Fibroblast of lung (primary cell): ENCODE measurements at places on chromosomes 4 and X. TPM values are rescaled to one million over a fixed set of nuclear protein-coding genes. Genes with fewer than 3 reads are reported as not detected.

The OTC gene
- not detected in 2 replicates for total RNA-seq

The GPR50 gene
- total RNA-seq, result not detected in 2 replicates

The CLDN34 gene
- total RNA-seq, result not detected in 2 replicates

The CSN1S1 gene
- total RNA-seq, result not detected in 2 replicates

The PASD1 gene
- total RNA-seq, result not detected in 2 replicates

The SLC4A4 gene
- total RNA-seq, result 9.8 and 12.2 TPM in 2 replicates

The DCX gene
- total RNA-seq, result not detected in 2 replicates

The TMEM47 gene
- 62.4 and 128 TPM in 2 replicates for total RNA-seq

The GPRASP1 gene
- total RNA-seq, result 4.9 and 5.8 TPM in 2 replicates

The MAGEC1 gene
- not detected in 2 replicates for total RNA-seq

The GNRHR gene
- not detected in 2 replicates for total RNA-seq

The DUX4 gene
- total RNA-seq, result not detected in 2 replicates

The NXF2B gene
- total RNA-seq, result not detected in 2 replicates

The USP17L10 gene
- not detected in 2 replicates for total RNA-seq

The FRG1 gene
- total RNA-seq, result 21.0 and 30.3 TPM in 2 replicates

The CCDC149 gene
- 11.0 and 13.9 TPM in 2 replicates for total RNA-seq

The F11 gene
- total RNA-seq, result not detected in 2 replicates

The SMIM10L2A gene
- 0.51 and 0.66 TPM in 2 replicates for total RNA-seq

The ARMCX4 gene
- total RNA-seq, result 3.6 and 7.6 TPM in 2 replicates

The RGS12 gene
- total RNA-seq, result 15.7 and 21.1 TPM in 2 replicates

The GABRG1 gene
- total RNA-seq, result not detected in 2 replicates

The ATP2B3 gene
- not detected in 2 replicates for total RNA-seq

The KLHL13 gene
- 8.2 and 22.5 TPM in 2 replicates for total RNA-seq

The AADAT gene
- 2.6 and 3.5 TPM in 2 replicates for total RNA-seq

The AREG gene
- total RNA-seq, result 1.5 and 2.0 TPM in 2 replicates

The REELD1 gene
- total RNA-seq, result not detected in 2 replicates

The HSFX2 gene
- total RNA-seq, result 0.26 and 0.50 TPM in 2 replicates

The TCEAL3 gene
- total RNA-seq, result 15.4 and 21.6 TPM in 2 replicates

The DCAF8L2 gene
- not detected in 2 replicates for total RNA-seq

The DNAAF6 gene
- not detected in 2 replicates for total RNA-seq

The ZNF81 gene
- total RNA-seq, result 5.4 and 5.6 TPM in 2 replicates

The TMSB4X gene
- 14,195 and 17,013 TPM in 2 replicates for total RNA-seq
